ENCODE measurements at places on chromosomes 7 and 10.

GRCh38 chr10:73467206-73467605, 28.6 kb downstream of the PPP3CB start:
- no peak for DNase-seq

DNA sequence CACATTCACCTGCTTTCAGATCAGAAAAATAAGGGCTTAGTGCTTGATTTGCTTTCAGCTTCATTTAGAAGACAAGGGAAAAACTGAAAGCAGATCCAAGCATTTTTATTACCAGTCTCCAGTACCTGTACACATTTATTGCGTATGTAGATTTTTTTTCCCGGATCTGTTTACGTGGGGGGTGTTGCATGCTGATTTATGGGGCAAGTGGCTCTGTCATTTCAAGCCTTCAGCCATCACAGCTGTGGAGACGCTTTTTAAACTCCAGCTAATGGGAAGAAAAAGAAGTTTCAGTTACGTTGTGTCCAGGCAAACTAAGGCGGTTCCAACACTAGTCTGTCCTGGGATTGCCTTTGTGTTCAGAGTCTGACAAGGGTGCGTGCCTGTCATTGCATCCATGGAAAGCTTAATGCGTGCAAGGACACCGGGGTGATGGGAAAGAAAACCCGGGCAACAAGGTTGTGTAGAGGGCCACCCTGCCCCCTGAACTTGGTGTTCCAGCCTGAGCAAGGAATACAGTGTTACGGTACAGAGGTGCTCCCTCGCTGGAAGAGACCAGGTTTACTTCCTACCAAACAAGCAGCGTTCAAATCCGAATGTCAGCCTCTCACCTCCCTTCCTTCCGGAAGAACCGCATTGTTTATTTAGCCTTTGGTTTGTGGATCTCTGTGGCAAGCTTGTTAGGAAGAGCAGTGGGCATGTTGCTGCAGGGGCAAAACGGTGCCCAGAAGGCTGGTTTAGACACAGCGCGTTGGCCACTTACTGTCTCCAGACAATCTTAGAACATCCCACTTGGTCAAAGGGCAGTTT, 128.2 kb downstream of the FGFR2 start:
- no peak for DNase-seq

GRCh38 chr10:69684020-69684980, 54.3 kb downstream of the FAM241B start:
- no peak for DNase-seq

DNA sequence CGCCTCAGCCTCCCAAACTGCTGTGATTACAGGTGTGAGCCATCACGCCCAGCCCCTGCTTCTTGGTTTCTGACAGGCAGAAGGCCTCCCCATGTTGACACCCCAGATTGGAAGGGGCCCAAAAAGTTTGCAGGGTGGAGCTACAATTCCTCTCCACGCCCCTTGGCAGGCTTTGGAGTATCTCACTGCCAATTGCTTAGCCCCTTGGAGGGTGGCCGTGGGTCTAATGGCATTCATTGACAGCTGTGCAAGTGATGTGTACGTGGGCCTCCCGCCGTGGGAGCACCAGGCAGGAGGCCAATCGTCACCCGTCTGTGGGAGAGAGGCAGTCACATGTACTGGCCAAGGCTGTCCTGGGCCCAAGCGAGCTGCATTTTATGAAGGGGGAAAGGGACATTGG, 73.7 kb upstream of the PPIF start:
- no peak for DNase-seq

DNA sequence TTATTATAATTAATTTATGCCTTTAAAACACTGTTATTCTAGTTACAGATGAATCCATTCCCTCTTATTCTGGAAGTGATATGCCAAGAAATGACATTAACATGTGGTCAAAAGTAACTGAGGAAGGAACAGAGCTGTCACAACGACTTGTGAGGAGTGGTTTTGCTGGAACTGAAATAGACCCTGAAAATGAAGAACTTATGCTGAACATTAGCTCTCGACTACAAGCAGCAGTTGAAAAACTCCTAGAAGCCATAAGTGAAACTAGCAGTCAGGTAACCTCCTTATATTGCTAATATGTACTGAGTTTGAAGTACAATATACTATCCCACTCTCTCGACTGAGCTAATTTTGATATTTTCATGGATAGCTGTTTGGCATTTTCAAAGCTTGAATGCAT, 81.6 kb downstream of the CYP51A1 start:
- no peak for DNase-seq

DNA sequence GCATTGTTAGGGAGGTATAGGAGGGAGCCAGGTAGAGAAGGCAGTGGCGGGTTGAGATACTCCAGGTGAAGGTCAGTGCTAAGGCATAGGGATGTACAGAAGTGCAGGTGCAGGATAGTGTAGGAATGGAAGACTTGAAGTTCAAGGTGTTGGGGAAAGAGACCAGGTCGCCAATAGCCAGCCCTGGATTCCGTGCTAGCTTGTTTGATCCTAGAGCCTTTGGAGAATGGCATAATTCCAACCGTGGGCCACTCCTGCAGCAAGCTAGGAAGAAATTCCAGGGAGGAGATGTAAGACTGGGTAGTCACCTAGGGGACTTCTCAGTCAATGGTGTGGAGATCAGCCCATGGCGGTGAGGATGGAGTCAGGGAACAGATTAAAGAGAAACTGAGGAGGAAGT, 272.7 kb downstream of the RPS24 start:
- no peak for DNase-seq

- DNase-seq: no peak
Observed at GRCh38 chr10:55378196-55378595, 577.2 kb upstream of the PCDH15 start.

DNA sequence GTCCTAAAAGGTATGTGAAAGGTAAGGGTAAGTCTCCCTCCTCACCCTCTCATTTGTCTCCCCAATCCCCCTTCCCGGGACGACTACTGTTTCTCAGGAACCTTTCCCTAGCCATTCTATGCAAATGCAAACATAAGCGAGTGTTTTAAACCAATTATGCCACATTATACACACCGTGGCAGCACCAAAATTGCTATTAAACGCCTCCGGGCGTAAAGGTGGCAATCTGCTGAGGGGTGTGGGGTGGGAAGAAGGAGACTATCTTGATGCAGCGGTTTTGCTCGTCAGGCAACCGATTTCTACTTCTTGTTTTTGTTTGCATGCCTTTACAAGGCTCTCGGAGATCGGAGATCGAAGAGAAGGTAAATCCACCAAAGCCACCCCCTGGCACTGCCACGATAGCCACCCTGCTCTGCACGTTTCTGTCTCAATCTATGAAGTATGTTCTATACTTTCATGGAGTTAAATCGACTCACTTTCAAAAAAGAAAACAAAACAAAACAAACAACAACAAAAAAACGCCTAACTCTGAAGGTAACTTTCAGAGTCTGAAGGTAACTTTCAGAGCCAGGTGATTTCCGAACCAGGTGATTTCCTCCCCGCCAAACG, 46.0 kb upstream of the CDK1 start:
- no peak for DNase-seq

DNA sequence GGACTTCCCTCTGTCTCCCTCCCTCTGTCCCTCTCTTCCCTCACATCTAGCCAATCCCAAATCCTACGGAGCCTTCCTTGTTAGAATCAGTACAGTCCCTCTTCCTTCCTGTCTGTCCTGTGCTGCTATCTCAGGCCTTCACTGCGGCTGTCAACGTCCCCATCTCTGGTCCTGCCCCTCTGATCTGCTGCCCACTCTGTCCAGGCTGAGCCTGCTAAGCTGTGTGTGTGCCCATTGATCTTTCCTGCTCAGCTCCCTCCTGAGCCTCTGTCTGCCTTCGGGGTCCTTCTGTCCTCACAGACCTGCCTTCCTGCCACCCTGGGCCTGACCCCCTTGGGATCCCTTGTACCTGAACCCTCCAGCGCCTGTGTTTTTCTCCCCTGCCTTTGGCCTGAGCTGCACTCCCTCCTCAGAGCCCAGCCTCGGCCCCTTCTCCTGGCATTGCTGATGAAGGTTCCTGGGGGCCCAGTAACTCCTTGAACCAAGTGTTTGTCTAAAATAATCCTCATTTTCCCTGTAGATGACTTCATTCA, 182.1 kb upstream of the SHH start:
- DNase-seq: no peak

- DNase-seq: no peak
Observed at GRCh38 chr10:78471723-78472550, 438.3 kb downstream of the RPS24 start.

- no peak for DNase-seq
Observed at GRCh38 chr7:25055520-25056220, 69.4 kb downstream of the CYCS start.

DNA sequence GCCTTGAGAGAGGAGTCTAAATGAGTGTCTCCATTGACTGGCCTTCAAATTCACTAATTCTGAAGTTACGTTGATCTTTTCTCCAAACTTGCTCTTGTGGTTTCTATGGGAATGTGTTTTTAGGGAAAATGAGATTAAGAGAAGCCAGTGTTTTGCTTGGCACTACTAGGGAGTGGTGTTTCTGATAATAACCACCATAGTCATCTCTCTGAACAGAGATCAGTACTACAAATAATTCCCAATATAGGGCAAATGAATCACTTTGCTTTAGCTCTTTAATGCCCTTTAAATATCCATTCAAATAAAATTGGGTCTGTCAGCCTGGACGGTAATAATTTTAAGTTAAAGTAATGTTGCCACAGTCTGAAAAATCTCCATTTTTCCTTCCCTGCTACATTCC, 90.8 kb downstream of the NRF1 start:
- no peak for DNase-seq

DNA sequence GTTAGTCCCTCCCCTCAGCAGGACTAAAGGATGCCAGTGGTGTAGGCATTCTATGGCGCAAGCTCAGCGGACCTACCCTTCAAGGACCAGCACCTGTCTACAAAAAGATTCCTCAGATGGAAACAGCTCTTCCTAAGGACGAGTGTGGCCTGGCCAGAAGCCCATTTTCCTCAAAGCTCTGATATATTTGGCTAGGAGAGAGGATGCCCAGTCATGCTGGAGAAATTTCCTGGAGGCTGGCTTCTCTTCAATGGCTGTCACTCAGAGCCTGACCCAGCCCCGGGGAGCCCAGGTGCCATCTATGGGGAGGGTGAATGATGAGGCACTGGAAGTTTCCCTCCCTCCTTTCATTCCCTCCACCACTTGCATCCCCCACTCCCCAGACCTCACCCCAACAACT, 111.5 kb downstream of the PLXNA4 start:
- DNase-seq: no peak

- DNase-seq: no peak
Observed at GRCh38 chr7:136957391-136957790, 88.9 kb downstream of the CHRM2 start.

DNA sequence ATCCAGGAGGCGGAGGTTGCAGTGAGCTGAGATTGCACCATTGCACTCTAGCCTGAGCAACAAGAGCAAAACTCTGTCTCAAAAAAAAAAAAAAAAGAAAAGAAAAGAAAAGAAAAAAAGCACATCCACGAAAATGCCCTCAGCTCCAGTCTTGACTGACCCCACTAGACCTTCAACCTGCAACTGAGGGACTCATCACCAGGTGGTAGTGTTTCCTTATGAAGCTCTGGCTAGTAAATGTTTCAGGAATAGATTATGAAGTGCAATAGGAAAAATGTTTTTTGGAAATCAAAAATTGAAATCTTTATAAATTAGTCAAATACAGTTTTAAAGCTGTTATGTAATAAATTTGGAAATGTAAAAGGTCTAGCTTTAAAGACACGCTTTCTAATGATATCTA, 22.4 kb downstream of the TLL2 start:
- DNase-seq: no peak

GRCh38 chr10:119655566-119656001, 4.4 kb downstream of the BAG3 start:
- DNase-seq: no peak

DNA sequence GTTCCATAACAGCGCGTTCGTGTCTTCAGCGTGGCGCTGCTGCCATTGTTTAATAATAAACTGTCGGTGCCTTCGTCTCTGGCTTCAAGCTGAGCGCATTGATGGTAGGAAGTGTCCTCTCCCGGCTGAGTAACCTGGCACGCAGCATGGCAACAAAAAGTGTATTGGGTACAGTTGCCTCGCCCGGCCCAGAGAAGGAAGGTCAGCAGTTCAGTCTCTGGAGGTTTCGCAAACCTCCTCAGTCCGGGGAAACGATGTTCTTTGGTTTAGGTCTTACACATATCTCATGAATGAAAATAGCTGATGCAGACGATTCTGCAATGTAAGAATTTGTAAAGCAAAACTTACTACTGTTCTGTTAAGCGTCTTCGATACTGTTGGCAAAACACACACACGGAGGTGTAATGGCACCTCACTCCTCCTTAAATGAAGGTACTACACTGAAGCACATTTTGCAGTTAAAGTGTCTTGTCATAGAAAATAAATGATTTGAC, 739 bp upstream of the CCDC186 start:
- DNase-seq: no peak

DNA sequence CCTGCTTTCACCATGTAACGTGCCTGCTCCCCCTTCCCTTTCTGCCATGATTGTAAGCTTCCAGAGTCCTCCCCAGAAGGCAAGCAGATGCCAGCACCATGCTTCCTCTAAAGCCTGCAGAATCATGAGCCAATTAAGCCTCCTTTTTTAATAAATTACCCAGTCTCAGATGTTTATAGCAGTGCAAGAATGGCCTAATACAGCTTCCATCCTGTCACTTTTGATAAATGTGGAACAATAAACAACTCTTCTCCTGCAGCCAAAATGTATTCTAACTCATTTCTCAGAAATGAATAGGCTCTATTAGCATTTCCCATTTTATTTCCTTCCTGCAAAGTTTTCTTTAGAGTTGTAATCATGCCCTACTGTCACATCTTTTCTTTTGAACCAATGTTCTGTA, 43.4 kb downstream of the C7orf25 start:
- DNase-seq: no peak

DNA sequence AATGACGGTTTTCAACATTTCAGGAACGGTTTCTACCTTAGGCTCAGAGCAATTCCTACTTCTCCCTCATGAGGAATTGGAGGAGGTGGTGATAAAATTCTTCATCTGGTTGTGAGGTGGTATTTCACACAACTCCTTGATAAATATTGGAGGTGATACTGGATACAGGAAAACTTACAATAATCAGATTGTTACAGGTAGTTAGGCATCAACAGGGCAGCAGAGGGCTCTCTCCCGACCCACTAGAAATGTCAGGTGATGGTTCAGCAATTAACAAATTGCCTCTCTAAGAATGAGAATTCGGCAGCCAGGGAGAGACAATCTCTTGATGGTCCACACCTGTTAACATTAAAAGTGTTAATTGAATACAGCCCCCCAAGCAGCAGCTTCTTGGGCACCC, 22.6 kb downstream of the ZNF786 start:
- no peak for DNase-seq

- no peak for DNase-seq
Observed at GRCh38 chr7:28903730-28904577, 54.2 kb downstream of the TRIL start.

- DNase-seq: no peak
Observed at GRCh38 chr7:105164751-105165150, 150.7 kb downstream of the KMT2E start.
